Activated CD4-positive, alpha-beta T cell treated with anti-CD3 and anti-CD28 coated beads, Interleukin-2, amount 50 U/mL, for 4 hours (primary cell): ENCODE measurements at places on chromosomes 6 and 20.

- peak; percentile 3 for DNase-seq
These were observed 79.1 kb downstream of the ELOVL4 start for GRCh38 chr6:79868098-79868722.

- DNase-seq, result no peak
These were observed 134.8 kb upstream of the INSM1 start for GRCh38 chr20:20233041-20233514.

- DNase-seq, result no peak
These were observed 45.9 kb downstream of the INSM1 start for GRCh38 chr20:20413810-20414281.

DNA sequence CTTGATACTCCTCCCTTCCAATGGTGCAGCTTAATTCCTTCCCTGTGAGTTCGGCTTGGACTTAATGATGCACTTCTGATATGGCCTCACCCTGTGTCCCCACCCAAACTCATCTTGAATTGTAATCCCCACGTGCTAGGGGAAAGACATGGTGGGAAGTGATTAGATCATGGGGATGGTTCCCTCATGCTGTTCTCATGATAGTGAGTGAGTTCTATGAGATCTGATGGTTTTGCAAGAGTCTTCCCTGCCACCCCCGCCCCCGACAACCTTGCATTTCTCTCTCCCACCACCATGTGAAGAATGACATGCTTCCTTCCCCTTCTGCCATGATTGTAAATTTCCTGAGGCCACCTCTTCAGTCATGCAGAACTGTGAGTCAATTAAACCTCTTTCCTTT lies 50.3 kb upstream of the HLA-G start:
- DNase-seq, result no peak

DNA sequence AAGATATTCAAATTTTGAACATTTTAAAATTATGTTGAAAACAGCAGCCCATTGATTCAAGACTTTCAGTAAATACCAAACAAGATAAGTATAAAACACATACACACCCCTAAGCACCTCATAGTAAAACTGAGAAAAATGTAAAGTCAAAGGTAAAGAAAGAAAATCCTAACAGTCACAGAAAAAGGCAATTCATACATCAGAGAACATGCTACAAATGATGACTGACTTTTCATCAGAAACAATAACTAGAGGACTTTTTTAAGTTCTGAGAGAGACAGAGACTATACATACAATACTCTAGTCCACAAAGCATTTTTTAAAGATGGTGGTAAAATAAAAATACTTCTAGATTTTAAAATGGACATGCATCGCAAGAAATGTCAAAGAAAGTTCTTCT lies 111.0 kb downstream of the PFDN4 start:
- no peak for DNase-seq

DNA sequence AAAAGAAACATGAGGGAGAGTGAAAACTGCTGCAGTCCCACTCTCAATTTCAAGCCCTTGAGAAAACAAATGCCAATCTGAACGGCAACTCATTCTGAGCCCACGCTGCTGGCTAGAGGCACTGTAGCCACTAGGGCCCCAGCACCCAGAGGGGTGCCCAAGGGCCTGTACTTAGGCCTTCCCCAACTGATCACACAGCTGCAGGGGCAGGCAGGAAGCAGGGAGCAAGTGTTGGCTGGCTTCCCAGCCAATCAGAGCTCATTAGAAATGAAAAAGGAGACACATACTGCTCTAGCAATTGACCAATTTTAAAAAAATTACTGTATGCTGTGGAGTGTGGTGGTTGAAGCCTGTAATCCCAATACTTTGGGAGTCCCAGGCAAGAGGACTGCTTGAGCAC lies 3.7 kb upstream of the BEND3 start:
- no peak for DNase-seq

DNA sequence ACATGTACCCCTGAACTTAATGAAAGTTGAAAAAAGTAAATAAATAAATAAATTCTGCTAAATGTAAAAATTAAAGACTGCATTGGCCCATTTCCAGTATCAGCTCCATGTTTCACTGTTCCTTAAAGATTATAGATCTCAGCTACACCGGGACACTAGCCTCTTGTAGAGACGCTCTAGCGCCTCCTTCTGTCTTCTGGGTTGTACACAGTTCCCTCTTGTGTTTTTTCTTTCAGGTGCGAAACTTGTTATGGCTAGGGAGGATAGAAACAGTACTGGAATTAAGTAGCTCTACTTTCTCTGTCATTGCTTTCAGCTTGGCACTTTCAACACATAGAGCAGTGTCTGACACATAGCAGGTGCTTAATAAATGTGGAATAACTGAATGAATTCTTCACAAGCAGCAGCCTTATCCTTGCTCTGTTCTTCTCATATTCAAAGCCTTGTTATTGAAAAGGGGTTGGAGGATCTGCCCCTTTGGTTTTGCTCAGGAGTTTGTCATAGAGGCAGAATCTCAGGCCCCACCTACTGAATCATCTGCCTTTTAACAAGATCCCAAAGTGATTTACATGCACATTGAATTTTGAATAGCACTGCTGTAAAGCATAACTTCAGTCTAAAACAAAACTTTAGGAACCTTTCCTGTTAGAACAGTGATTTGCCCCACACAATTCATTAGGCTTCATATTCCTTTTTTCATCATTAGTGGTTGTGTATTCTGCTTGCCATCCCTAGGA lies 92.3 kb downstream of the FIG4 start:
- DNase-seq, result no peak

DNA sequence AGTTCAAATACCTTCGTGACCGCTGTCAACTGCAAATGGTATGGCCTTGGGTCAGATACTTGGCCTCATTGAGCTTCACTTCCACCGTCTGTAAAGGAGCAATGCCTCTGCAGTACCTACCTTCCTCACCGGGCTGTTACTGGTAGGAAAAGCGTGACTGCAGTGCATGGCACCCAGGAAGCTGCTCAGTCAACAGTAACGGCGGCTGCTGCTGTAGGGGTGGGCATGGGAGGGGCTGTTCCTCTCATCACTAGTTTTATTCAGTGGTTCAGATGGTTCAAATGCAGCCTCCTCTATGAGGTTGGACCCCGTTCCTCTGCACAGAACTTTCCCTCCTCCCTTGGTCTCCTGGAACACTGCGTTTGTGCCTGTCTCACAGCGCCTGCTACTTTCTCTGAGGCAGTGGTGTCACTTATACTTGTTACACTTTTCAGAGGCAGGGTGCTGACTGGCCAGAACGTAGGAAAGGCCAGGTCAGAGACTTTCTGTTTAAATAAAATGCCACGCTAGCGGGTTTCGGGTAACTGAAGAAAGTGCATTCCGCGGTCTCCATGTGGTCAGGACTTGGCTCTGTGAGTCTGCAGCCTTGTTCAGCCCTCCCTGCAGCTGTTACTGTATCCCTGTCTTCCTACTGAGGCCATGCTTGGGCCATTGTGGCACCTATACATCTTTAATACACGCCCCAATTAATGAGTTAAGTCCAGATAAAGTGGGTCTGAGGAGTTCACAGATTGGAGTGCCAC lies 279.6 kb downstream of the NRN1 start:
- no peak for DNase-seq

DNA sequence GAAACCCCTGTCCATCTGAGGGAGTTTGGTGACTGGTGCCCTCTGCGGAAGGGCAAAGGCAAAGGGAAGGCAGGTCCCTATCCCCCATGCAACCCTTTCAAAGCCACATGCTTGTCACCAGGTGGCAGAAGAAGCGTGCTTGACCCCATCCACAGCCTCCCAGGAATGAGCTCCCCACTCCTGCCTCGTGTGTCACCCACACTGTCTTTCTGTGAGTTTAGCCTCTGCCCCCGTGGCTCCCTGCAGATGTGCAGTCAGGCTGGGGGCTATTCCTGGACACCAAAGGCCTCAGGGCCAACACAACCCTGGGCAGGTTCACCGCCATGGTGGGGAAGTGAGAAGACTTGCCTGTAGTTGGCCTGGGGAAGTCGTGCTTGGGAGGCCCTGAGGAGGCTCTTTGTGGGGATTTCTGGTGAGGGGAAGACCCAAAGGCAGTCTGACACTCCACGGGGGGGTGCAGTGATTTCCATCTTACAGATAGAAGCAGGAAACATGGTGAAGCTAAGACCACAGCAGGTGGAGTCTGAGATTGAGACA lies 16.6 kb upstream of the PCMTD2 start:
- no peak for DNase-seq

DNA sequence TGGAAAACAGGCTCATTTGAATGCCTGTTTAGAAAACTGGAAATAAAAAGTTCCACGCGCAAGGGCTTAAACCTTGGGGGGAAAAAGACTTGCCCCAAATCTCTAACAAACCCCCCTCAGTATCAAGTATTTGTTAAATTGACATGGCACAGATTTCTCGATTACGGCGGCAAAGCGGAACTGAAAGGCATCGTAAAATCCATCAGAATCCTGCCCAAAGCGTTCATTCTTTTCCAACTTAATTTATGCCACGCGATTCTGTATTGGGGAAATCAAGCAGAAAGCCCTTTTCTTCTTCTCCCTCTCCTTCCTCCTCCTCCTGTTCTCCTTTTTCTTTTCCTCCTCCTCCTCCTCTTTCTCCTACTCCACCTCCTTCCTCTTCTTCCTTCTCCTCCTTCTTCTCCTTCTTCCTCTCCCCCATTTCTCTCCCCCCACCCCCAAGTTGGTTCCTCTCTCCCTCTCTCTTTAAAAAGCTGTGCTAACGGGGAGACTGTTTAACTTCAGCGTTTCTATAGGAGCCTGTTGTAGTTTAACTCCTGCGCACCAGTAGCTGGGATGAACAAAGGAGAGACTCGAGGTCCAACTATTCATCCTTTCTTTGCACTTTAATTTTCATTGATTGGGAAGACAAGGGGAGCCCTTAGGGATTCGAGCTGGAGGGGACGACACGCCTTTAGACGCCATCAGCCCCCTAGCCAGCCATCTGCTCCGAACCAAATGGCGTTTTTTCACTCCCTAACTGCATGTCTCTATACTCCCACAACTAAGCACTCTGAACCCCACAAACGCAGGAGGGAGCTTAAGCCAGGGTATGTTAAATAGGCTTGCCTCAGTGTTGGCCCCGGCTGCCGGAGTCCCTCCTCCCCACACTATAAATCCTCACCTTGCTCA lies 2.7 kb upstream of the DLL1 start:
- DNase-seq, result no peak

GRCh38 chr6:6973721-6974120 lies 134.0 kb upstream of the RREB1 start:
- DNase-seq, result no peak

- no peak for DNase-seq
These were observed 181.0 kb downstream of the COL12A1 start for GRCh38 chr6:75024828-75025227.

GRCh38 chr6:153083869-153084268 lies 47.2 kb downstream of the RGS17 start:
- no peak for DNase-seq

DNA sequence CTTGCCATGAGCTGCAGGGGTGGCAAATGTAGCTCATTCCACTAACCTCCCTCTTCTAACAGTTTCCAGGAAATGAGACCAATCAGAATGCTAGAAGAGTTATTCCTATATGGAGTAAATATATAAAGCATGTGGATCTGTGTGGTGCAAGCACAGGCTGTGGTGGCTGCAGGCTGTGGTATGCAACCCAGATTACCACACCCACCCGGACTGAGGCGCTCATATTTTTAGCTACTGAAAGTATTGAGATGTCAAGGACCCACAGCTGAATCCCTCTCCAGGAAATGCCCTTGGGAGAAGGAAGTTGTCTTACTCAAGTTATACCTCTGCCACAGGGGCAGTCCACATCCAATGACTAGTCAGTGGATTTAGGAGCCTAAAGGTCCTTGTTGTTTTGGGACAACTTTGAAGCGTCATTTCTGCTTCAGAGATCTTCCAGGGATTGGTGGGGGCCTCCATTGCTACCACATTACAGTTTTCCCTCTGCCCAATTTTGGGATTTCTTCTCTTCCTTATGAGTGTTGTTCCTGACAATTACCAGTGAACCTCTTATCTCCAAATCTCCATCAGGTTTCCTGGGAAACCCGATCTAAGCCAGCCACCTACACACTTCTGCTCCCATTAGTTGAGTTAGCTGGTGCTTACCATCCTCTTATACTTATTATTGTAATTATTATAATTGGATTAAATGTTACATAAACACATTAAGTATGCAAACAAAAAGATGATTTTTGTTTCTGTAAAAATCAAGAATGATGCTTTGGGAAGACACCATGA lies 12.1 kb upstream of the REPS1 start:
- DNase-seq, result no peak

DNA sequence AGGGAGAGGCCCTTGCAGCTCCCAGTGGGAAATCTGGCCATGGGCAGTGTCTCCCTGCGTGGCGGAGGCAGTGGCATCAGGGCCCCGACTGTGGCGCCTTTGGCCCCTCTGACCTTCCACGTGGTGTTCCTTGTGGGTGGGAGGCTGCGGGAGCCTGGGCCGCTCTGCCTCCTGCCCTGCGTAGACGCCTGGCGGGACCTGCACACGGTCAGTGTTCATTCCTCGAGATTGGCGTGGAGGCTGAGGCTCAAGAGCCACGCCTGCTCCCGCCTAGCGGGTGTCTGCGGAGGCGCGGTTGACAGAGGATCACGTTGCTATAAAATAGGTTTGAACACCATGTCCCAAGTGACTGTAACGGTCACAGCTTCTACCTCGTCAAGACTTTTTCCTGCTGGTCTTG lies 14.0 kb downstream of the COL9A3 start:
- DNase-seq, result no peak

GRCh38 chr6:122653094-122653493 lies 42.9 kb downstream of the PKIB start:
- DNase-seq, result no peak
